Stimulated activated CD8-positive, alpha-beta memory T cell treated with anti-CD3 and anti-CD28 coated beads, Interleukin-4, amount 100 ng/mL, for 48 hours (primary cell): ENCODE measurements at places on chromosomes 4 and X.

- no peak for DNase-seq
Measured at GRCh38 chr4:15318621-15319348, 109.0 kb upstream of the C1QTNF7 start.

- DNase-seq = no peak
Measured at GRCh38 chr4:143512978-143513313, 556 bp upstream of the SMARCA5 start.

GRCh38 chrX:118807151-118808017, 16.2 kb upstream of the ZCCHC12 start:
- DNase-seq = peak; percentile 34

DNA sequence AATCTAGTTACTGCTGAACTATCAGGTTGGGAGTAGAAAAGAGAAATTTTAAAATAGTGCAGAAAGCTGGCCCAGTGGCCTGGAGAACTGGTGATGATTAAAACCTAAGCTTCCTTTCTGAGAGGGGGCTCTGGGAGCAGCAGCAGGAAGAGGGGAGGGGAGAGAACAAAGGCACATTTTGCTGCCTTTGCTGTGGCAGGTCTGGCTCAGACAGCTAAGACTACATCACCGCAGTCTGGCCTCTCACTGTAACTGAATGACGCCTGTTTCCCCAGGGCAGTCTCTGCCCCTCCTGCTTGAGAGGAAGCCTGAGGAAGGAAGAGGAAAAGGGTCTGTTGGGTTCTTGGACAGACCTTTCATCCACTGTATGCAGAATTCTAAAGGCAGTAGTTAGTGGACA, 148.5 kb downstream of the FRAS1 start:
- no peak for DNase-seq

DNA sequence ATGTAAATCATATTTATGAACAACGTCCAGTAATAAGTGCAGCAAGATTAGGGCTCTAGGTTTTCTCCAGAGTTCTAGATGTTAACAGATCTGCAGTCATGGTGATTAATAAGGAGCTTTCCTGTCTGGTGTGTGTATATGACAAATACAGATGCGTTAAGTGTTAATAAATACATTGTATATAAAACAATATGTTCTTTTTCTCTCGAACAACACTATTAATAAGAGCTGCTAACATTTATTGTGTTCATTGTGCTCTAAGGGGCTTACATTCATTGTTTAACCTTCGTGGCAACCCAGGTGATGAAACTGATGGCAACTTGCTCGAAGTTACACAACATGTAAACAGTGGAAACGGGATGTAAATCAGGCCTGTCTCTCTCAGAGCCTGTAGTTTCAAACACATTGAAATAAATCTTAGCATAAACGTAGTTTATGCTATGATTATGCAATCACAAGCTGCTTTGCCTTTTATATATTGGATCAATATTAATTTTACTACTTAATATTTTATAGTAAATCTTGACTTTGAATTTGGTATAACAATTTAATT, 547 bp upstream of the CLGN start:
- no peak for DNase-seq
